ENCODE measurements at places on chromosomes 1 and 21.

- no peak for DNase-seq
Observed at GRCh38 chr1:58156124-58156468, 390.4 kb downstream of the OMA1 start.

DNA sequence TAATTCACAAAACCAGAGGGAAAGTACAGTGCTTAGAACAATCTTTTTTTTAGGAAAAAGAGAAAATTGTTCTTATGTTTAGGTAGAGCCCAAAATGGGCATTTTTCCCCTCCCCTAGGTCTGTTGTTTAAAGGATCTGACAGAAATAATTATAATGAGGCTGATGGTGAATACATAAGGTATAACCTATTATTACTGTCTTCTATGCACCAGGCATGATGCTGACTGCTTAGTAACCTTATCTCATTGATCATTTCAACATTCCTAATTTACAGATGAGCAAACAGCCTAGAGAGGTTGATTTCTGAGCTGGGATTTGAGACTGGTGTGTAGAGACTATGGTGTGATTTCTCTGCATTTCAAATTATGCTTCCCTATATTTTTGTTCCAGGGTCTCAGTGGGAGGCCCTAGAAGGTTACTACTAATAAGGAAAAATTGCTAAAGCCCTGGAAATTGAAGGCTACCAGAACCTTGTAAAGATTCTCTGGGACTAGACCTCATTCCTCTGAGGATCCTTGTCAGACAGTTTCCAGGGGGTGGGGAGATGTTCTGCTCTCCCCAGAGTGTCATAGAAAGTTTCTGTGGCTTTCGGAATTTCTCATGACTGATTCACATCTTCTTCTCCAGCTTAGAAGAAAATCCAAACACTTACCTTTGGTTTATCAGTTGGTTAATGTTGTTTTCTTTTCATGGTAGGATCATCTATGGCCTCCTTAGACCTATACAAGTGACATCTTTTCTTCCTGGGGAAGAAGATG is 44.9 kb downstream of the ROR1 start:
- DNase-seq, result no peak

- DNase-seq, result no peak
Observed at GRCh38 chr21:29230551-29231261, 68.0 kb upstream of the BACH1 start.

DNA sequence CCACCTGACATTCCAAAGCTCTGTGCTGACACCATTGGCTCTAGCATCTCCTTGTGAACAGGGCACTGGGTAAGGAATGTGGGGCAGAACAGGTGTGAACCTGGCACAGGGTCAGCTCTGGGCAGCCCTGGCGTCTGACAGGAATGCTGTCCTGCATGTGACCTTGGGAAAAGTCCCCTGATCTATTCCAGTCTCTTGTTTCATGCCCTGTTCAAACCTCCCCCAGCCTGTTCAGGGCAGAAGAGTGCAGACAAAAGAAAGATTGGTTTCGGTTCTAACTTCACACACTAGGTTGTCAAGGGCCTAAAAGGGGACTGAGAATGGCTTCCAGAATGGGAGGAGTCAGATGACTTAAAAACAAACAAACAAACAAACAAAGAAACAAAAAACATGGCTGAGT is 27.6 kb upstream of the SDHB start:
- DNase-seq, result no peak

DNA sequence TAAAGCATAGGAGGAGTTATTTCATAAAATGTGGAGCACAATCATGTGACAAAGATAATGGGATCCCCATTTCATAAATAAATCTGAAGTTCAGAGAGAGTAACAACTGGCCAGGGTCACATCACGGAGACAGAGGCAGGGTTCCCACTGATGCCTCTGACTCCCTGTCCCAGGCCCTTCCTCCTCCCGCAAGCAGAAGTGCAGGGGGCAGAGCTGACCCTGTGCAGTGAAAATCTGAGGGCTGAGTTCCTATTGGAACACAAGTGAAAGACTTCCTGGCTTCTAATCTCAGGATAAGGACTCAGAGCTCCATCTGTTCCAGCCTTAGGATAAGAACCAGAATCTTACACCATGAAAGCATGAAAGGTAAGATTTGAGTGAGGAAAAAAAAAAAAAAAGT is 22.0 kb downstream of the SELL start:
- peak; percentile 58 for DNase-seq

GRCh38 chr1:147815503-147815902 is 55.1 kb upstream of the GJA5 start:
- DNase-seq, result no peak

- DNase-seq, result no peak
Observed at GRCh38 chr1:234554218-234554697, 55.7 kb downstream of the IRF2BP2 start.
